SW480 (cell line): ENCODE measurements at places on chromosomes 3 and 15.

DNA sequence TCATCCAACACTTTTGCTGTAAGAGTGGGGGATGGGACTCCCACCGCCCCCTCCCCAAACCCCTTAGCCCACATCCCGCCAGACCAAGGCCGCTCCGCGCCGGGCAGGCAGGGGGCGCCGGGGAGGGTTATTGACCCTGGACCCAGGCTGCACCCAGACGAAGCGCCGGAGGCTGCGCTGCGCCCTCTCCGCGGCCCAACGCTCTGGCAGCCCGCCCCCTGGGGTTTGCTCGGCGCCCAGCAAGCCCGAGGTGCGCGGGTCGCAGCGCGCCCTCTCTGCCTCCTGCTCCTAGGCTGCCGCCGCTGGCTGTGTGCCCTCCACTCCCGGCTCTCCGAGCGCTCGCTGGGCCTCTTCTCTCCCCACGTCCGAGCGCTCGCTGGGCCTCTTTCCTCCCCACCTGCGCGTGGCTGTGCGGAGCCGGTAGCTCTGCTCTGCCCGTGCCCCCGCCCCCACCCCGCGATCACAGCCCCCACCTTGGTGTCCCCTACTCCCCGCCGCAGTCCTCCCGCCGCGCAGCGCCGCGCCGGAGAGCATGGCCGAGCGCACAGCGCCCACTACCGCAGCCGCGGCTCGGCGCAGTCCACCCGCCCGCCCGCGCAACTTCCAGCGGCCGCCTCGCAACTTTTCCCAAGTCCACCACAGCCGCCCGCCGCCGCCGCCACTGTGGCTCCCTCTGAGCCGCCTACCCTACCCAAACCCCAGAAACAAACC lies 1.2 kb downstream of the MECOM start:
- DNase-seq = peak; percentile 84

GRCh38 chr3:170585937-170586310 lies at the start of gene SLC7A14:
SLC7A14 (minus strand) TSS chr3:170586075; CDS start chr3:170526936, 59,139 bp downstream.
- DNase-seq = no peak

DNA sequence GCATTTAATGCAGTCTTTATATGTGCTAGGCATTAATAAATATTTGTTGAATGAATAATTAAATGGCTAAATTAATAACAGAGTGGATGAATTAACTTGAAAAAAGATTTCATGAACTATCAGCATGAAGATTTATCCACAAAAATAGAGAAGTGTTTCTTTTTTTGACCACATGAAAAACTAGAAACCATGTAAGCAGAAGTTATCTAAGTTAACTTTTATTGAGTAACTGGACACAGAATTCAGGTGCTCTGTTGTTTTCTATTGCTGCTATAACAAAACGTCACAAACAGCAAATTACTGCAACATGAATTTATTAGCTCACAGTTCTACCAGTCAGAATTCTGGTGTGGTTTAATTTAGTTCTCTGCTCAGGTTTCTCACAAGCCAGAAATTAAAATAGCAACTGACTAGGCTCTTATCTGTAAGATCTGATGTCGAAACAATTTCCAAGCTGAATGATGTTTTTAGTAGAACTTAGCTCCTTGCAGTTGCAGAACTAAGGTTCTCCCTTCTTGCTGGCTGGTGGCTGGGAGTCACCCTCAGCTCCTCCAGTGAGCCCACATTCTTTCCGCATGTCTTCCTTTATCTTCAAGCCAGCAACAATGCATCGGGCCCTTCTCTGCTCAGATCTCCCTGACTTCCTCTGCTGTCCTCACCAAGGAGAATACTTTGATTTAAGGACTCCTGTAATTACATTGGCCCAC lies 810.2 kb upstream of the ALCAM start:
- DNase-seq = no peak

DNA sequence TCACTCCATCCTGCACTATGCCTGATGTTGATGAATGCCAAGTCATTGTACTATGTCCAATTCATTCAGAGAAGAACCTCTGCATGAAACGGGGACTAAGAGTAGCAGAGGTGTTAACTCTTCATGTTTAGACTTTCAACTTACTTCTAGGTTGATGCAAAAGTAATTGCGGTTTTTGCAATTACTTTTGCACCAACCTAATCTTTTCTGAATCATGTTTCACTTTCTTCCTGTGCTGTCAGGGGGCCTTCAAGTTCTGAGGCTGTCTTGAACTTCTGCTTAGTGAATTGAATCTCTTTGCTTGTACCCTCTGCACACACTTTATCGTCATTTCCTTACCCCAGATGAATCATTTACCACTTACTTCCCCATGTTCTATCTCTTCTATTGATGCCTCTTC lies 636.2 kb downstream of the NAALADL2 start:
- DNase-seq = no peak

DNA sequence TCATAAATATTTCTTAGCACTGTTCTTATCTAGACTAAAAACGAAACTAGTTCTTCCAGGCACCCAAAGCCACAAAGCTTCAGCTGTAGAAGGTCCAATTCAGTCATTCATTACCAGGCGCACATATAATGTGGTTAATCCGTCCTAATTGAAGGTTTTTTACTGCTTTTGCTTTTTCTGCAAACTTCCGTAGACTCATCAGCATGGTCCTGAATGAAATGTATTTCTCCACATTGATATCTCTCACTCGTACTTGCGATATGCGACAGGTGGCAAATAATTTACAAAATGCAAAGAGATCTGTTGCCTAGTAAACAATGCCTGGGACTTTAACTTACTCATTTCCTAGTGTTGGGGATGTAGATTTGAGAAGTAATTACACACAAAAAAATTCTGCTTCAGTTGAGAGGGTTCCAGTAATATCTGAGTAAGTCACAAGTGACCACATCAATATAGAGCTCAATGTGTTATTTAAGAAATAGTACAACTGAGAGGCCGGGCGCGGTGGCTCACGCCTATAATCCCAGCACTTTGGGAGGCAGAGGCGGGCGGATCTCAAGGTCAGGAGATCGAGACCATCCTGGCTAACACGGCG lies 75.0 kb upstream of the MBNL1 start:
- no peak for DNase-seq

- DNase-seq = peak; percentile 27
These were observed 16.0 kb downstream of the UBE2E2 start for GRCh38 chr3:23219117-23219516.

GRCh38 chr15:89105147-89105546 lies 16.9 kb downstream of the ABHD2 start:
- peak; percentile 56 for DNase-seq

- peak; percentile 46 for DNase-seq
These were observed 90.2 kb downstream of the ANP32A start for GRCh38 chr15:68730471-68730919.

GRCh38 chr3:142853270-142854168 lies 35.4 kb downstream of the PCOLCE2 start:
- DNase-seq = peak; percentile 49

GRCh38 chr3:9552252-9552999 lies 1.2 kb downstream of the LHFPL4 start:
- no peak for DNase-seq

DNA sequence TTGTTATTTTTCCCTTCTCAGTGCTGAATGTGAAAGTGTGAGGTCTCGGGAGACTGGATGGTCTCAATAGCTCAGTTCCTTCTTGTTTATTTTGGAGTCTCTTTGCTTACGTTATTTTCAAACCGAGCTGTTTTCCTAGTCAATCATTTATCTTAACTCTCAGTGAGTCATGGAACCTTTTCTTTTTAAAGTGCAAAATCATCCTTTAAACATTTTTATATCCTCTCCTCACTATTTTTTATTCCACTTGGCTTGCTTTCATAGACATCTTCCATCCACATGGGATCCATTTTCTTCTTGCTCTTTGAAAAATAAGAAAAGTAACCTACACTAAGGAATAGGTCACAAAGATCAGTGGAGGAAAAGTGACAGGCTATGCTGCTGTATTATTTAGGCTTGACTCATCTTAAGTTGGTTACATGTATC lies 497.8 kb downstream of the NAALADL2 start:
- no peak for DNase-seq

GRCh38 chr3:150653110-150653561 lies 50.0 kb downstream of the SELENOT start:
- DNase-seq = no peak

GRCh38 chr3:67569324-67569723 lies 85.1 kb downstream of the SUCLG2 start:
- no peak for DNase-seq

- DNase-seq = no peak
These were observed 68.0 kb downstream of the ATP2B2 start for GRCh38 chr3:10437272-10437994.

DNA sequence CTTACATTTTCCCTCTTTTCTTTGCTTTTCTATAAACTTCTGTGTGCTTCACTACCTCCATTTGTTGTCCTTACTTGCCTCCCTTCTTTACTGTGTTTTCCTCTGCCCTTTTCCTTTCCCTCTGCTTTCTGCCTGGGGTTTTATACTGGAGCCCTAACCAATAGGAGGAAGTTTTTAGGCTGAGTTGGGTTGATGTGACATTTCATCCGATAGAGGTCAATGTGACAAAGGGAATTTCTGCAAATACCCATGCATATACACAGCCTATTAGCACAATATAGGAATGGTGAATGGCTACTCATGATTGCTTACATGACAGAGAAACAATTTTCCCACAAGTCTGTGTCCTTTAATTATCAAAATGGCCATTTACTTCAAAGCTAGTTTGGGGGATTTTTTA lies 153.0 kb upstream of the ARPP21 start:
- DNase-seq = no peak

DNA sequence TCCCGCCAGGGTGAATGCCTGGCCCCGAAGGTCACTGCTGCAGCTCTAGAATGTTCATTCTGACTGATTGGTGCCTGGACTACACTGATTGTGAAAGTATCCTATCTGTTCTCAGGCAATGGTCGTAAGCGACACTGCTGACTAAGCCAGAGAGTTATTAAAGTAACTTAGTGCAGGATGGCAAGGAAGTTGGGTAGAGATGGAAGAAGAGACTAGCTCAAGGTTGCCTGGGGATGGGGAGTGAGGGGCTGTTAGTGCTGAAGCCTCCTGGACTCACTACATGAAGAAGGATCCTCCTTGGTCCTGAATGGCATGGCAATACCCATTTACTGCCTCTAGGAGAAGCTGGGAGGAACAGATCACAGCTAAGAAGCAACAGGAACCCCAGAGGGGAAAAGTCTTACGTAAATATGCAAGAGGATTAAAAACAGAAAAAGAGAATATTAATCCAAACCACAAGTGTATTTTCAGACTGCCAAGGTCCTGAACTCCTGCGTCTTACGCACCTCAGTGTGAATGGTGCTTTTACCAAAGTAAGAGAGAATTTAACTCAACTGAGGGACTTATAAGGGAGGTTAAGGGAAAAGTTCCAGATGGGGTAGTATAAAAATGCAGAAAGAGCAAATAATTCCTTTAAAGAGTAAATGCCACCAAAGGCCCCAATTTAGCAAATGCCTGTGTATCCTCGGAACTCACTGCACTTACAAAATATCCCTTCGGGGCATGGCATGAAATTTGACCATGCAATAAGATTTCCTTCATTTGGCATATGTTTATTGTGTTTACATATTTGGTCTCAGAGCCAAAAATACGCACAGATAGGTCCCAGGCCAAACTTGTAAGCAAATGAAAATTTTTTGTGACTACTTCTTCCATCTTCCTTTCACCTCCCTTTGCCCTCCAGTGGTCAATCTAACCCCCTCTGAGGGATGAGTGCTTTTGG lies 64.0 kb upstream of the DGKG start:
- DNase-seq = no peak

- DNase-seq = no peak
These were observed 6.2 kb upstream of the LXN start for GRCh38 chr3:158678687-158679086.

GRCh38 chr3:193788189-193788991 lies 195.4 kb downstream of the OPA1 start:
- peak; percentile 79 for DNase-seq

- DNase-seq = no peak
These were observed 87.0 kb downstream of the CFAP20DC start for GRCh38 chr3:58962816-58963215.

DNA sequence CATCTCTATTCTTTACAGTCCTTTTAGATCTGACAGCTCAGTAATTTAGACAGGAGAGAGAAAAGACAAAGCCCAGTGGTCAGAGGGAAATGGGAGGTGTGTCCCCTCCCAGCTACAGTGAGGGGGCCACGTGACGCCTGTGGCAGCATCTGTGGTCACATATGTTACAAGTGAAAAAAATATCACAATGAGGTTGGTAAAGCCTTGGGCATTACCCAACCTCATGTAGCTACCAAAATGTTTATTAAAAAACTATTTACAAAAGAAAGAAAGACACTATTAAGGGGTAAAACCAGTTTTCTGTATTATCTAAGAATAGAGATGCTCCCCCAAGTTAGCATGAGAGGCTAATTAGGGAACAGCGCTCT lies 42.9 kb upstream of the PLCL2 start:
- DNase-seq = no peak

- DNase-seq = peak; percentile 59
These were observed 272.2 kb upstream of the CHRNA7 start for GRCh38 chr15:31758126-31758525.

DNA sequence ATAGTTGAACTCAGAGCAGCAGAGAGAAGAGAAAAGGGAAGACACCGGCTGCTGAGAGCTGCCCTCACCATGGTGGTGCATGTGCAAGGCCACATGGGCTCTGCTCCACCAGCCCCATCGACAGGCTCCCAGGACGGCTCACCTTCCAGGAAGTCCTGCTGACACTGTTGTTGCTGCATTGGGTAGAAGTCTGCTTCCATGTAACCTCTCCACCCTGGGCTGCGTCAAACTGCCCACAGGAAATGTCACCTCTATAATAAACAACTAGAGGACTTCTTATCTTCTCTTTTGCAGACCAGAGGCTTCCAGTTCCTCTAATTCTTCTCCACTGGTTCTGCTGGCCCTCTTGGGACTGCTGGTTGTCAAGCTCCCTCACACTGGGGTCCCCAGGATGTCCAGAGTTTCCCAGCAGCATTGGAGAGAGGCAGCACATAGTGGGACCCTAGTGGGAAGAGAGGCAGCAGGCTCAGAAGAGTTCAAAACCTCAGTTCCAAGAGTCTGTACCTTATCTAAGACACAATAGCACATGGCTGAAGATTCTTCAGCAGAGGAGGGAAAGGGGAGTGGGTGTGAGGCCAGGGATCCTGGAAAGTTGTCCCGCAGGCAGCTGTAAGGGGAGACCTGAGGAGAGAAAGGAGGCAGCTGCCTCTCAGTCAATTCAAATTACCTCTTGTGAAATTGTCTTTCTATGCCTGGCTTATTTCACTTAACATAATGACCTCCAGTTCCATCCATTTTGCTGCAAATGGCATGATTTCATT lies 5.8 kb upstream of the CCR3 start:
- no peak for DNase-seq

- DNase-seq = no peak
These were observed 8.2 kb upstream of the PDHB start for GRCh38 chr3:58441514-58442450.

DNA sequence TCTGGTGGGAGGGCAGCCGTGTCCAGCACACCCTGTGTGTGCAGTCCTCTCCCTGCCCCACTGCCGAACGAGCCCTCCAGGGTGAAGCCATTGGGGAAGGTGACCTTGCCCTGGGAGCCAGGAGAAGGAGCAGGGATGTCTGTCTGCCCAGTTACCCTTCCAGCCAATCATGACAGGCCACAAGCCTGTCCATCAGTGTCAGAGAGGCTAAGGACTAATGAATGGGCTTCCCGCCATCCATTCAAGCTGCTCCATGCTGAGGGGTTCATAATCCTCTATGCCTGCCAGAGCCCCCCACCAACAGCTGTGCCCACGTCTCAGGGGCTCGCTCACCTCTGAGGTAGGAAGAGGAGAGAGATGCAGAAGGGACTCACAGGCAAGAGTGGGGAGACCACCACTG lies 15.2 kb downstream of the ALS2CL start:
- no peak for DNase-seq
